ENCODE measurements at places on chromosomes 1 and 21.

DNA sequence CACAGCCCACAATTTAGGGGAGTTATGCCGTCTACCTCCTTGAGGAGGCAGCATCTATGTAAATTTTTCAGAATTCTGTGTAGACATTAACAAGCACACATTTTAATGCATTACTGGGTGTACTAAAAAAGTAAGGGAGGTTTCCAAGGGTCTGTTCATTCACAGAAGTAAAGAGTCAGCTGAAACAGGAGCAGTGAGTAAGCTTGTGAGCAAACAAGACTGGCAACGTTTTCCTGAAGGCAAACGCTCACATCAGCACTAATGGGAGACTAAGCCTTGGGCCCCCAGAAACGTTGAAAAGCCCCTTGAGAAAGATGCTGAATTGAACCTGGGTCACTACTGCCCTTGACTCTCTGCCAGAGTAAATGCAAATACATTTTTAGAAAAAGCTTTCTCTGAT is 25.7 kb downstream of the RPRD2 start:
- DNase-seq = no peak

GRCh38 chr1:232225336-232226131 is 404.4 kb downstream of the SIPA1L2 start:
- no peak for DNase-seq

DNA sequence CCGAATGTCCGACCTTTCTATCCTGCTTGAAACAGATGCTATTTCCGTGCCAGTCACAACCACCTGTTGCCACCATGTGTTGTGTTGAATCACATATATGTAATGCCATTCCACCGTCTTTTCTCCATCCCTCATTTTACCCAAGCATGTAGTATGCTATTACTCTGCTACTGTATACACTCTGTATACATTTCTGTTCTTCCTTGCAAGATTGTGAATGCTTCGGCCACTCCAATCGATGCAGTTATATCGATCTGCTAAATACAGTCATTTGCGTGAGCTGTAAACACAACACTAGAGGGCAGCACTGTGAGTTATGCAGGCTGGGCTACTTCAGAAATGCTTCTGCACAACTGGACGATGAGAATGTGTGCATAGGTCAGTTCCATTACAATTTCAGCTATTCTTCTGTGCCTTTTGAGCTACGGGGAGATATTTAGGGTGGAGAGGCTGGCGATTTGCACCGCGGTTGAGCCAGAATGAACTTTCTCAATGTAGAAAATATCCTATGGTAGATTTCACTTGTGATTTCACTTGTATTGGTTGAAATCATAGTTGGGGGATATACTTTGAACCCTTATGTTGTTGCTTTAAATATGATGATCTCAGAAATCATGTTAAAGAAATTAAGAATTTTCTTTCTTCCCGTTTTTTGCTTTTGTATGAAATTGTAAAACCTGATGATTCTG is 289.8 kb downstream of the NTNG1 start:
- no peak for DNase-seq

- no peak for DNase-seq
Observed at GRCh38 chr1:203567596-203567995, 59.0 kb upstream of the ATP2B4 start.

DNA sequence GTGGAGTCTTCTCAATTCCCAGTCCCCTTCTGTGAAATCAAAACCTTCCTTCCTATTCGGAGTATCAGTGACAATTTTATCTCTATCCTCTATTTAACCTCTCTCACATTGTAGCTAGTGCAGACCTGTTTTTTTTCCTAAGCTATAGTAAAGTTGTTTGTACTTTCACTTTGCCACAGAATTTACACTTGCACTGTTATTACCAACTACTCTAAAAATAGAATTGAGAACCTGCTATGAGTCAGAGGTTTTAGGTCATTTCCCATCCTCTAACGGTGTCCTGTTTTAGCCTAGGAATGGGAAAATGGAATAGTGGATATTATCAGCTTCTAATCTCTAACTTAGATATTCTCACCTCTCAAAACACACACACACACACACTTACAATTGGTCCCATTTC is 862.7 kb downstream of the NCAM2 start:
- no peak for DNase-seq

GRCh38 chr1:20115479-20115878 is 3.9 kb downstream of the PLA2G2D start:
- DNase-seq = no peak

DNA sequence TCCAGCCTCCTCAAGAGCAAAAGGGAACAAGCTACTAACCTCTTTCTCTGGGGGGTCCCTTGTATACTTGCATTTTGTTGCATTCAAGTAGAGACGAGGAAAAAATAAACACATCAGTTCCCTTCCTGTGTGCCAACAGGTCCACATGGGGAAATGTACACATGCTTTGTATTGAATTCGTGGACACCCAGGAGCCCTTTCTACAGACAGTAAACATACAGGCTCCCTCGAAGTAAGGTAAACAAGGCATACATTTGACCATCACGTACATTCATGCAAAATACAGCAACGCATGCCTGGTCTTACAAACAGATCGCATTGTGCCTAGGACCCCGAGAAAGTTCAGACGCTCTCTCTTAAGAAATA is 1.1 kb downstream of the KCND3 start:
- DNase-seq = no peak

GRCh38 chr1:222015686-222016085 is 273.8 kb upstream of the DUSP10 start:
- no peak for DNase-seq

- no peak for DNase-seq
Observed at GRCh38 chr1:225556694-225557093, 96.2 kb downstream of the ENAH start.

- DNase-seq = no peak
Observed at GRCh38 chr1:54290506-54291184, 90.7 kb downstream of the MRPL37 start.

GRCh38 chr1:53967409-53968124 is 21.4 kb downstream of the LRRC42 start:
- DNase-seq = no peak

DNA sequence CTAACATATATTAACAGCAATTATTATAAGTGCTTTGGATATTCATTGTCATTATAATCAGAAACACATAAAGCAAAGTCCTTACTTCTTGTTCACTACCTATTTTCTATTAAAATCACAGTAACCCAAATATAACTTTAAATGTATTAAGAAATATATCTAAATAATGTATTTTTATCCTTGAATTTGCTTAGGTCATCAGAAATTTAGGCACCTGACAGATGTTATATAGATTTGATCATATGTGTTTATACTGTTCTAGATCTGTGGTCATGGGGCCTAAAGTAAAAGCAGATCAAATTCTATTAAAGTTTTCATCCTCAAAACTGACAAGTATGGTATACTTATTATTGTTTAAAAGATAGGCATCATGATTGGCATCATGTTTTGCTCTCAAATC is 9.2 kb upstream of the OR1C1 start:
- no peak for DNase-seq

DNA sequence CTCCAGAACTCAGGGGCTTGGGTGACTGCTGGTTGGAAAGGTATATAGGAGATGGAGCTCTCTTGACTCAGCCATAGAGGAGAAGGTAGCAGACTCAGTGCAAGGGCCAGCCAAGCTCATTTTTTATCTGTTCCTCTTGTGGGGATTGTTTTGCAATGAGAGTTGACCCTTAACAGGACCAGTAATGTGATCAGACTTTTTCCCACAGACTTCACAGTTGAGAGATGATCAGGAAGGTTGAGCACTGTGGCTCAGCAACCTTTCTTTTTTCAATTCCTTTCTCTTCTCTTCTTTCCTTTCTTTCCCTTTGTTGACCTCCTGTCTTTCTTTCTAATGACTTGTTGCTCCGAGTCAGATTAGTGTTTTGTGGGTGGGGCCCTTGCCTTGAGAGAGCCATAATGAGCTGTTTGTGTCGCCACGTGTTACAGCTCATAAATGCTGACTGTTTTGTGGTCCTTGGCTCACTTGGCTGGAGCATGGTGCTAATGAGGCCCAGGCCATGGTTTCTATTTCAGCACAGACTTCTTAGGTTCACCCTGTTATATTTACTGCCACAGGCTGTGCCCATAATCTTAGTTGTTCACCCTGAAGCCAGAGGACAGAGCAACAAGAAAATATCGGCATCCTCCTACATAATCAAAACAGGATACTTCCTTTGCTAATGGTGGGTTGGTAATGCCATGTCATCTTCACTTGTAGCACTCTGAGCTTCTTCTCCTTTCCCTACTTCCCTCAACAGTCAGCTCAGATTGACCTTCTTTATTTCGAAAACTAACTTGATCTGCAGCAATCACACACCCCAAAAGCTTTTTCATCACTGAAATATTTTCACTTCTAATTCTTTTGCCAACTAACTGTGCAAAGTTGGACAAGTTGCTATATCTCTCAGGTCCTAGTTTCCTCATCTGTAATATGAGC is 13.9 kb downstream of the ADAM30 start:
- DNase-seq = no peak

DNA sequence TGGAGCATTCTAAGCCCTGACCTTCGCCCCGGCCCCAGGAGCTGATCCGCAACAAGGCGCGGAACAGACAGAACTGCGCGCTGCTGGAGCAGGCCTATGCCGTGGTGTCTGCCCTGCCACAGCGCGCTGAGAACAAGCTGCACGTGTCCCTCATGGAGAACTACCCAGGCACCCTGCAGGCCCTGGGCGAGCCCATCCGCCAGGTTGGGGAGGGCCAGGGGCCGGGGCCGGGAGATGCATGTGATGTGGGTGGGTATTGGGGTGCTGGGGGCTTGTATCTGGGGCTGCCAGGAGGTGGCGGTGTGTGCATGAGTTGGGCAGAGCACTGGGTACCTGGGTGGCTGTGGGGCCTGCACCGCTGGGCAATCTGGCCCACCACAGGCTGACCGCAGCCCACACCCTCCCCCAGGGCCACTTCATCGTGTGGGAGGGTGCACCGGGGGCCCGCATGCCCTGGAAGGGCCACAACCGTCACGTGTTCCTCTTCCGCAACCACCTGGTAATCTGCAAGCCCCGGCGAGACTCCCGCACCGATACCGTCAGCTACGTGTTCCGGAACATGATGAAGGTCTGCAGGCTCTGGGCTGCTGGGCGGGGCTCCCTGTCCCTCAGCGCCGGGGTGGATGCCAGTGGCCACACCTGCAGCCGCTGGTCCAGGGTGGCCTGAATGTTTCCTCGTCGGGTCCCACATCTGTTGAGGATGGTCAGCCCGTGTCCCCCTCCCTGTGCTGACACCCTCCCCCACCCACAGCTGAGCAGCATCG is 65.8 kb downstream of the TRIM11 start:
- DNase-seq = no peak

DNA sequence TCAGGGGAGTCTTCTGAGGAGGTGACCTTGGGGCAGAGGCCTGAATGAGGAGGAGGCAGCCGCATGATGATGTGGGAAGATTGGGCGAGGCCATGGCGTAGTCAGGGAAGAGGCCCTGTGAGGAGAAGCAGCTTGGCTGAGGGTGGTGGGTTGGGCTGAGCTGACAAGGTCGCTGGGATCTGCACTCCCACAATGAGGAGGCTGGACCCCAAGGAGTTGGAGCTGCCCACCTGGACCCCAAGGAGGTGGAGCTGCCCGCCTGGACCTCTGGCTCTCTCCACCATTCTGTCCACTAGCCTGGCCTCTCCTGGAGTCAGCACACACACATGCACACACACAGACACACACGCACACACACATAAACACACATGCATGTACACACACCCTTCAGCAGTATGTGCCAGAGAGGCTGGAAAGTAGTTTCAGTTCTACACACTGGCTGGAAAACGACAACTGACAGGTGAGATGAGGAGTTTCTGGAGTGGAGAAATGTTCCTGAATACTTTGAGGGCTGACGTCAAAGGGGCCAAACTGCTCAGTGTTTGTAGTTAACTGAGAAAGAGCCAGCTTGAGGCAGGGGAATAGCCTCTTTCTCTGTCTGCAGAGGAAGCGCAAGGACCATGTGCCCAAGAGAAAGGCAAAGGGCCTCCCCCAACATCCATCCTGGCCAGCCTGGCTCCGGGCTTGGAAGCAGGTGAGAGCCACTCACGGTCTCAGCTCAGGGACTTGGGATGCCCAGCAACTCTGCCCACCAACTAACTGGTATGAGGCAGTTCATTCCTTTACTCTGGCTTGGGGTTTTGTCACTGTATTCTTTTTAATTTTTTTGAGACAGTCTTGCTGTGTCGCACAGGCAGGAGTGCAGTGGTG is 7.1 kb downstream of the SMPDL3B start:
- no peak for DNase-seq

All from stimulated activated CD4-positive, alpha-beta T cell treated with anti-CD3 and anti-CD28 coated beads, Interleukin-1b, Interleukin-23, amount 100 ng/mL, for 1 hour (primary cell).